ENCODE measurements at places on chromosomes 3 and 15. TPM values are rescaled to one million over a fixed set of nuclear protein-coding genes. Genes with fewer than 3 reads are reported as not detected.
A peak's percentile ranks its signal among the peaks of the same experiment; 100 is the strongest.

PTPN23 gene
- 27.7 TPM for total RNA-seq

DNA sequence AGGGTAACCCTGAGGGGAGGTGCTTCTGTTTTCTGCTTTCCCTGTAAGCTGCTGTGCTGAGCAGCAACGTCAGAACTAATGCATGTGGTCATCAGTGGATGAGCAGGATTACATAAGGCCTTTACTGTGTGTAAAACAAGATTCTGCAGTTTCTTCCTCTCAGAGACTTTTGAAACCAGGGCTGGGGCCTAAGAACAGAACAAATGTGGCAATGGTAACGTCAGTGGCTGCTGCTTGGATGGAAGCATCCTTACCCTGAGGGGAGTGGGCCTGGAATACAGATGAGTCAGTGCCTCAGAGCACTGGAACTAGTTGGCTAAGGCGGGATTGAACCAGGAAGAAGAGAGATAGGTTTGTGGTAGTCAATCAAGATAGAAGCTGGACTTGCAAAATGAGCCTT is 180.2 kb upstream of the KCNH8 start:
- no peak for DNase-seq

- DNase-seq = no peak
These were observed 10.8 kb downstream of the GHRL start for GRCh38 chr3:10281951-10282350.

GRCh38 chr3:141456301-141456625 is 30.6 kb upstream of the RASA2 start:
- no peak for DNase-seq

- no peak for DNase-seq
These were observed 47.4 kb upstream of the WNT7A start for GRCh38 chr3:13927295-13927694.

FAM107A gene
- total RNA-seq = under 0.01 TPM

GRCh38 chr3:14082108-14082657 is 42.5 kb downstream of the CHCHD4 start:
- no peak for DNase-seq

P2RY12 gene
- total RNA-seq = not detected

DNA sequence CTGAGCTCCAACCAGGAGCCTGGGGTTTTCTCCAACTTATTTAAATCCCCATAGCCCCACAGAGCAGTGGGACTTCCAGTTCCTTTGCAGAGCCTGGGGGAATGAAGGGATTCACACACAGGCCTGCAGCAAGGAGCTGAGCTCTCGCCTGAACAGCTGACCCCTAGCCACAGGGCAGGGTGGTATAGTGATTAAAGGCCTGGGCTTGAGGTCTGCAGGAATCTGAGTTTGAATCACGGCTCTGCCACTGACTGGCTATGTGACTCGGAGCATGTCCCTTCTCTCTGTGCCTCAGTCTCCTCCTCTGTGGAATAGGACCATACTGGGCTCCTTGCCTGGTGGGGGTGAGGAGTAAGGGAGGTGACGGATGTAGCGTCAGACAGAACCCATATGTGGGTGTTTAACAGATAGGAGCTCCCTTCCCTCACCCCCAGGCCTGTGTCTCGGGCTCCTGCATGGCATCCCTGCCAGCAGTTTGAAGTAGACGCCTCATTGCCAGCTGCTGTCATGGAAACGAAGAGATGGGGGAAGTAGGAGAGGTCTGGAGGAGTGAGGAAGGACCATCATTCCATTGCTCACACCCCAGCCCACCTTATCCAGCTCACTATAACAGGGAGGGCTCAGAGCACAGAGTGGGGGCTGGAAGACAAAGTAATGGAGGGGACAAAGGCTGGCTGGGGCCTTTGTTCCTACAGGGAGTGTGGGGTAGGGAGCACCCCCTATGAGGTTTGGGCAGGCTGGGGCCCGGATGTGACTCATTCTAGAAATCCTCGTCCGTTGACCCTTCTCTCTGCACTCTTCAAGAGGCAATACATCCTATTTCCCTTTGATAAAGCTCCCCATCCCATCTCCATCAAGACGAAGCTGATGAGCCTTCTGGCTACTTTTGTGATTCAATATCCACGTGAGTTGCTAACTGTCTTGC is 14.8 kb downstream of the HRH1 start:
- DNase-seq = no peak

STRIT1 gene
- total RNA-seq = not detected

MST1R gene
- total RNA-seq = 1.1 TPM

DNA sequence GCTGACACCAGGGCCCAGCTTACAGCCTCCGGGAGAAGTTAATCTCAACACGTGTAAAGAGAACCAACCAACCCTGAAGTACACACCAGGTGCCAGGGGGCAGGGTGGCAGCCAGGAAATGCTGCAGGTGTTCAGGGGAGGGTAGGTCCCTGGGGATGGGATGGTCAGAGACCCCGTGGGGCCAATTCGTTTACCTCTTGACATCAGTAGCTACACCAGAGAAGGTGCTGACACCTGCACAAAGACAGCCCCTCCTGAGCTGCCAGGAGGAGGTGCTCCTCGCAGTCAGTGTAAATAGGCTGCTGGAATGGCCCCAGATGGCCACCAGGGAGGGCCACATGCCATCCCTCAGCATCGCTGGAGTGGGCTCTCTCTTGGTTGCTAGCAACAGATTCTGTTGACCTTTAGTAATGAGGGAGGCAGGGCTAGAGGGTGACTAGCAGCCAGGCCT is 52.8 kb downstream of the CORO2B start:
- DNase-seq = no peak

DNA sequence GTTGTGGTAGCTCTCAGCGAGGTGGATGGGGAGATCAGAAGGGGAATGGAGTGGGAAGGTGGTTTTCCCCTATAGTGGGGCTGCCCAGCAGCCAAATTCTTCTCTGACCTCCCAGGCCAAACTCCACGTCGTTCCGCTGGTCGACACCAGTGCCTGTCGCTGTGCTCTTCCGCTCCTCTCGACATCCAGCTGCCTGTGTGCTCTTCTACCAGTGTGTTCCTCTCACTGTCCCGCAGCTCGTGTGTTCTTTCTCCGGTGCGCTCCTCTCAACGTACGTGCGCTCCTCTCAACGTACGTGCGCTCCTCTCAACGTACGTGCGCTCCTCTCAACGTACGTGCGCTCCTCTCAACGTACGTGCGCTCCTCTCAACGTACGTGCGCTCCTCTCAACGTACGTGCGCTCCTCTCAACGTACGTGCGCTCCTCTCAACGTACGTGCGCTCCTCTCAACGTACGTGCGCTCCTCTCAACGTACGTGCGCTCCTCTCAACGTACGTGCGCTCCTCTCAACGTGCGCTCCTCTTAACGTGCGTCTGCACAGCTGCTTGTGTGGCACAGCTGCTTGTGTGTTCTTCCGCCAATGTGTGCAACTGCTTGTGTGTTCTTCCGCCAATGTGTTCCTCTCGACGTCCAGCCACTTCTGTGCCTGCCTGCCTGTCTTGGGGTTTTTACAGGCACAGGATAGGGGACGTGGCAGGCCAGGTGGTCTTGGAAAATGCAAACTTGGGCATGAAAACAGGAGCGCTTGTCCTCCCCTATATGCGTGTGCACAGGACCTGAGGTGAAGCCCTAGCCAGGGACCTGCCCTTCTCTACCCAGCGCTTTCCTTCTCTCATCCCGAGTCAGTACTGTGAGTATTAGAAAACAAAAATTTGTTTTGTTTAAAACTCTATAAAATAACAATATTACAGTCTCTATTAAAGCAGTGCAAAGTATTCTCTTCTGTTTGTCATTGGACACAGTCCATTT is 991.1 kb downstream of the GBE1 start:
- DNase-seq = no peak

DNA sequence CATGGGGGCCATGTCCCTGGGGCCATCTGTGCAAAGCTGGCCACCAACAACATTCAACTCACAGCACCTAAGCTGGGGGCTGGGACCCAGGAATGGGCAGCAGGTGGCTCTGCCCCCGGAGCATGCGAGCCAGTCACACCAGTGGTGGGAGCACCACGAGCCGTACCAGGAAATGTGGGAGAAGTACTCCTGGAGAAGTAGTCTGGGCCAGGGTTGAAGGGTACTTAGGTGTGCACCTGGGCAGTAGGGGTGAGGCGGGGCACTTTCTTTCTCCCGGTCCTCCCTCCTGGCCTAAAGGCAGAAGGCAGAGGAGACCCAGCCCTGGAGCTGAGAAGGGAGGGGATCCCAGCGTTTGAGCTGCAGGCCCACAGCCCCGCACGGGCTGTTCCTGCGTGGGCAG is 94.2 kb downstream of the PLXNA1 start:
- DNase-seq = no peak

DNA sequence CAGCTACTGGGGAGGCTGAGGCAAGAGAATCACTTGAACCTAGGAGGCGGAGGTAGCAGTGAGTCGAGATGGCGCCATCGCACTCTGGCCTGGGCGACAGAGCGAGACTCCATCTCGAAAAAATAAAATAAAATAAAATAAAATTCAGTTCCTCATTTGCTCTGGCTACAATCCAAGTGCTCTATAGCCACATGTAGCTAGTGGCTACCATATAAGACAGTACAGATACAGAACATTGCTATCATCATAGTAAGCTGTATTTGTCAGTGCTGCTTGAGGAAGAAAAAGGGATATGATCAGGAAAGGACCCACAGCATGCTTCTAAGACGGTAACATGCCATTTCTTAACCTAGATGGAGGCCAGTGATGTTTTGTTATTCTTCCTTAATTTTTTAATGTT is 88.7 kb upstream of the CDAN1 start:
- DNase-seq = peak; percentile 20

GRCh38 chr3:37071921-37072320 is 78.6 kb downstream of the MLH1 start:
- DNase-seq = no peak

DNA sequence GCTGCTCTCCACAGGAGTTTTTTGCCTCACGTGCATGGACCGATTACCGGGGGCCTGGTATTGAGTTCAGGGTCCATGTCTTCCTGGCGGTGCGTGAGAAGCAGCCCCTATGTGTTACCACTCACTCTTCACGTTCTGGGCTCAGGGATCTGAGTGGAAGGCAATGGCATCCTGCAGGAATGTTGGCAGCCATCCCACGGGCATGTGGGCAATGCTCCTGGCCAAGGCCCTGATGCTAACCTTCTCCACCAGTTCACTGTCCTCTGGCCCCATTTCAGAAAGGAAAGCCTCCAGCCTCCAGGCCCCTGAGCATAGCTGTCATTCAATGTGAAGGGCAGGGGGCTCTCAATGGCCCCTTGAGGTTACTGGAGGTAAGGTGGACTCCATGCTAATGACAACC is 43.0 kb upstream of the KY start:
- DNase-seq = no peak

AHSG gene
- not detected for total RNA-seq

DNA sequence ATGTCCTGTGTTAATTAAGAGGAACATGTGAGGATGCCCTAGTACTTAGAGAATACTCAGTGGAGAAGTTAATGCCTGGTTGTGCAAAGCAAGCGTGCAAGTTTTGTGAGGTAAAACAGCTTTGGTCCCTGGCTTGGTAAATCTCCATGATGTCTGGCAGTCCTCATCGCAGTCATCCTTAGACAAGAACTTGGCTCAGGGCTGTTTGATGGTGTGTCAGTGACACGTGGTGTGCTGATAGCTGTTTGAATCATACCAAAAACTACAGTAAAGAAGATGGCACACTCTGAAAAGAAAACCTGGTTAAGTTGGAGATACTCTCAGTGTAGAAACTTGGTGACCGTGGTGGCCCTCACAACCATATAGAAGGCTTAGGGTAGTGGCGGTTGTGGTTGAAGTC is 361.7 kb downstream of the FEZF2 start:
- DNase-seq = no peak

P2RY13 gene
- total RNA-seq = 0.81 TPM

- no peak for DNase-seq
These were observed 139.0 kb downstream of the P3H2 start for GRCh38 chr3:189981668-189982067.

DHFR2 gene
- total RNA-seq = 1.6 TPM

CALML4 gene
- total RNA-seq = 9.7 TPM

DCUN1D1 gene
- 10.0 TPM for total RNA-seq

CCDC54 gene
- not detected for total RNA-seq

- DNase-seq = peak; percentile 71
These were observed 30.4 kb downstream of the ATG3 start for GRCh38 chr3:112531358-112531781.

DNA sequence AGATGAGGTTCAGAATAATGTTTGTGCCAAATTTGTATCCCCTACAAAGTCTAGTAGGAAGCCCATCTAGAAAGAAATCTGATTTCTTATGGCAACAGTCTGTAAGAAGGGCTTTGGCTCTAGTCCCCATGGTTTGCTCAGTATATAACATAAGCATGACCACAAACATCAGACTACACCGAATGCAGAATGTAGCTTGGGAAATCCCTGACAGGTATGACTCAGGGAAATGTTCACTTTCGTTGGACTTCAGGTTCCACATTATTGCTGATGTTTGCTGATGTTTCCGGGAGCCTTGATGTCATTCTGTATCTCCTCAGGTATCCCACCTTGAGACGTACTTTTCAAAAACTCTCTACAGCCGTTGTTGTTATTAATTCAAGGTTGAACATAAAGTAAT is 304.4 kb upstream of the TGFBR2 start:
- DNase-seq = no peak

- no peak for DNase-seq
These were observed 18.7 kb upstream of the P2RY12 start for GRCh38 chr3:151403246-151403645.

- no peak for DNase-seq
These were observed 7.8 kb downstream of the ATP2C1 start for GRCh38 chr3:130901463-130902204.

DNA sequence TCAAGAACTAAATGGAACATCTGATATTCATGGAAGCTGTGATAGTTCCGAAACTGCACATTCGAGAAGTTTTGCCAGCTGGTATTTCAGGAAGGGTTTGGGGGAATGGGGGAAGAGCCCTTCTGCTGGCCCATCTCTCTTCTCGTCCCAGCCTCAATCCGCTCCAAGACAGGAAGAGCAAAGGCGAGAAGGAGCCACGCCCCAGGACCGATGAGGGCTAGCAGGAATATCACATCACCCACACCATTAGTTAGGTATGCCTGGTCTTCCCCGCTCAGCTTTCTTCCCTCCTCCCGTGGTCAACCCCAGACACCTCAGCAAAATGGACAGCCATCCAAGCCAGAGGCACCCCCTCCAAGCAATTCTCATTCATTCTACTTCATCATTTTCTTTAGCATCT is 14.9 kb upstream of the PCSK6 start:
- DNase-seq = no peak

DNA sequence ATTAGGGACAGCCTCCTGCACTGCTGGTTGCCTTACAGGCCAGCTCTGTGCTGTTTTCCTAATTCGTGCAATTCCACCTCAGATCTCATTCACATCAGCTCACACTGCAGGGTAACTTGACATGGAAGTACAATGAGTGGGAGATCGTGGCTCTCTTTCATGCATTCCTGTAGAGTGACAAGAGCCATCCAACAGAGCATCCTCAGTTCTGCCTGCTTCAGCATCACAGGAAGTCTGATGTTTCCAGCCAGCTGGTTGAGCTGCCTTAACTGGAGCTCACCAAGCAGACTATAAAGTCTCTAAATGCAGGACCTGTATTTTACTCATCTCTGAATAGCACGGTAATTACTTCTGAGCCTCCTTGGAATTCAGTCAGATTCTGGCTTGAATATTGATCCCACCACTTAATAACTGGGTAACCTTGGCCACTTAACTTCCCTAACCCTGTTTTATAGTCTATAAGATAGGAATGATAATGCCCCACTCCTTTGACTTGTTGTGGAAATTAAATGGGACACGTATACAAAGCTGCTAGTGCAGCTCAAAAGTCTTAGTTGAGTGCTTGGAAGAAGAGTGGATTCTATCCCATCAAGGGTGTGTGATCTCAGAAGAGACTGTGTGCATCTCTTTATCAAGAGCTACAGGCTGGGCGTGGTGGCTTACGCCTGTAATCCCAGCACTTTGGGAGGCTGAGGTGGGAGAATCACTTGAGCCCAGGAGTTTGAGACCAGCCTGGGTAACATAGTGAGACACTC is 1.4 kb upstream of the DIS3L start:
- no peak for DNase-seq

INKA1 gene
- total RNA-seq = 78.4 TPM

TEX9 gene
- 3.8 TPM for total RNA-seq

All from hematopoietic multipotent progenitor cell (in vitro differentiated cells).